BJ (cell line): ENCODE measurements at places on chromosomes 1 and 21.
A peak's percentile ranks its signal among the peaks of the same experiment; 100 is the strongest.

- DNase-seq, result no peak
Measured at GRCh38 chr1:150154143-150154542, 4.4 kb downstream of the PLEKHO1 start.

DNA sequence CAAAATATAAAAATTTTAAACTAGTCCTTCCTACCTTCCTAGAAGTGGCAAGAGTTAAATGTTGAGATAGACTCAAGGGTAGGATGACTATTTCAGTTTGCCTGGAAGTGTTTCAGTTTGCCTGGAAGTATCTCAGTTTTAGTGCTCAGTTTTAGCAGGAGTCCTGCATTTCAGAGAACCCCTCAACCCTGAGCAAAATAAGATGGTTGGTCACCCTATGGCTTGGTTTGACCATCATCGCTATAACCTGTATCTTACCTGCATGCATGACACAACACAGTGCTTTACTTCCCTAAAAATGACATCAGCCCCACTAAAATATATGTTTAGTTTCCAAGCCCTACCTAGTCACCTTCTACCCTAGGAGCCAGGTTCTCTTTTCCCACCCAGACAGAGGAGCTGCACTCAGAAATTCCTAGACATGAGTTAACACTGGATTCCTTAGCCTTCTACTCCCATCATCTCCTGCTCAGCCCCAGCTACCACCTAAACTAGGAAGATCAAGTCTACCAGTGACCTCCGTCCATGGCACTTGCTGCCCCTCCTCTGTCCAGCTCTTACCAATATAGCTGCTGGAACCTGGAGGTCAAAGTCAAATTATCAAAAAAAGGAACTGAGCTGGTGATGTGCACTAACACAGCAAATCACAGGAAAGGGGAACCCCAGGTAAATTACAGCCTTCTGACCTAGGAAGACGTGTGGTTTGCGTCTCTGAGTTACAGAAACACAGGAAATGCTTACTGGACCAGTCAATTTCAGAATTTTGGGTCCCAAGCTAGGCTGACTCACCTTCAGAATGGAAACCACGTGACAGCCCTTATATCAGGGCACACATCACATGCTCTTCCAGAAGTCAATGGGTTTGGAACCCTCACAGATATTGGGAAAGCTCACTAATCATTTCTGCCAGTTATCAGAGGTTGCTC is 2.2 kb upstream of the G0S2 start:
- DNase-seq, result no peak

GRCh38 chr1:185091480-185091879 is 46.1 kb downstream of the RNF2 start:
- no peak for DNase-seq

GRCh38 chr21:35791541-35792325 is 268.6 kb downstream of the SETD4 start:
- no peak for DNase-seq

- DNase-seq, result no peak
Measured at GRCh38 chr1:193077991-193078390, 18.6 kb downstream of the RO60 start.

- no peak for DNase-seq
Measured at GRCh38 chr21:38567970-38568360, 69.7 kb upstream of the ERG start.

- no peak for DNase-seq
Measured at GRCh38 chr21:43345046-43345745, 81.7 kb downstream of the SIK1 start.

DNA sequence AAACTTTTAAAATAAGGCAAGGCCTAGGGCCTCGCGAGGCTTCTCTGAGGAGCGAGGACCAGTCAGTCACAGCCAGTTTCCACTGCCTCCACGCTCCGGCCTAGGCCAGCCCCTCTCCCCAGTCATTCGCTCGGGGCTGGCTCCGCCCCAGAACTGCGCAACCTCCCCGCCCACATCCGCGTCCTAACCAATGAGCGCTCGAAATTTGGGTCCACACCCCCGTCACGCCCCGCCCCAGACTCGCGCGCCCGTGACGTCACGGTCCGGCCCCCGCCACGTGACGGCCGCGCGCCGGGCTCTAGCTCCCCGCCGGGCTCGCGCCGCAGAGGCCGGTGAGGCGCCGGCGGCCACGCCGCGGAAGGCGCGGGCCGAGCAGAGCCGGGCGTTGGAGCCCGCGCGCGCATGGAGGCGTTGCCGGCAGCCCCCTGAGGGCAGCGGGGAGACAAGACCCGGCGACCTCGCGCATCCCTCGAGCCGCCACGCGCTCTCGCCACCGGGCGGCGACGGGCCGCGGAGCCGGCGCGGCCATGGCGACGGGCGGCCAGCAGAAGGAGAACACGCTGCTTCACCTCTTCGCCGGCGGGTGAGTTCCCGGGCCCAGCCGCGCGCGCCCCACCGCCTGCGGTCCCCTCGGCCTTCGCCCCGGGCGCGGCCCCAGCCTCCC is at the start of gene SLC25A33:
Gene SLC25A33 (plus strand): TSS at position 301 of the 664 bp plus-strand sequence. CDS start 227 bp downstream, at position 528.
- DNase-seq, result peak; percentile 71

DNA sequence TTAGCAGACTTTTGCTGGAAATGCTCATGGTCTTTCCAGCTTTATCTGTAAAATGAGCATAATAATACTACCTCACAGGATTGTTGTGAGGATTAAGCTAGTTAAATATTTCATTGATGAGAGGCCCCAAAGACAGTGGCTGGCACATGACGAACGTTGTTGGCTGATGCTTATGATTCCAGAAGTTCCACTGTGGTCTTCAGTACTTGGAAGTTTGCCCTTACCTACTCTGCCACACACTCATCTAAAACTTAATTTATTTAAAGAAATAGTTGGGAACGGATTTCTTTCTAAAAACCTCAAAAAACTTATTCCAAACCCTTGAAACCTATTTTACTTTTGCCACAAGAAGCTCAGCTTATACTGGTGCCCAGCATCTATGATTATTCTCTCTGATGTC is 170.7 kb downstream of the DHRS3 start:
- peak; percentile 59 for DNase-seq

DNA sequence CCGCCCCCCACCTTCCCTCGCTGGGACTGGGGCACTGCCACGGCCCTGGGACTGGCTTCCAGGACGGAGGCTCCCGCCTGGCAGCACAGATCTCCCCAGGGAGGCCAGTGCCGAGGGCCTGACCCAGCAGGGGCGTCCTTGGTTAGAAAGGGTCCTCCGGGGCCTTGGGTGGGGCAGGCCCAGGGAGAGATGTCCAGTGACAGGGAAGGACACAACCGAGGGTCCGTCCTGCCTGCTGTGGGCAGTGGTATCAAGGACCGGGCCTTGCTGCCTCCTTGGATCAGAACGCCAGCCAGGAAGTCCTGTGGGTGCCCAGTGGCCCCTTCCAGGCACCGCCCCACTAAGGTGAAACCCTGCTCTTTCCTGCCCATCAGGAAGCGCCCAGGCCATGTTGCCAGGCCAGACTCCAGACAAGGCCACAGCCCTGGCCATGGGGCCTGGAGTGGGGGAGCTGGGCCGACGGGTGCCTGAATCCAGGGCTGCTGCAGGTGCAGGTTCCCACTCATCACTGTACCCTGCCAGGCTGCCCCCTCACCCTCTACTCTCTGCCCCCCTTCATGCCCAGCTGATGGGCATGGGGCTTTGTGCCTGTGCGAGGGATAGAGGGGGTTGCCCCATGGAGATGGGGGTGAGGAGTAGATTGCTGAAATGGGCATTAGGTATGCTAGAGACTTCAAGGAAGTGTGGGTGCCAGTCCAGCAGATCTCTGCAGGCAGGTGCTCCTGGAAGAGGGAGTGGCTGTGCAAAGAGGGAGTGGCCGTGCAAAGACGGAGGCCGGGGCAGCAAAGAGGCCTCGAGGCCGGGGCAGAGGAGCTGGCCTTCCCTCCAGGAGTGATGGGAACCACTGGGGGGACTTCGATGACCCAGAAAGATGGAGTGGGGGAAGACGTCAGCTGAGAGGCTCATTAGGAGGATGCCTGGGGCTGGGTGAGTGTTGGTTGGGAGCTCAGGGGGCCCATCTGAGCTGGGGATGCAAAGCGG is 2.2 kb upstream of the PRKCZ start:
- no peak for DNase-seq
